ENCODE measurements at places on chromosomes 5 and 9.

DNA sequence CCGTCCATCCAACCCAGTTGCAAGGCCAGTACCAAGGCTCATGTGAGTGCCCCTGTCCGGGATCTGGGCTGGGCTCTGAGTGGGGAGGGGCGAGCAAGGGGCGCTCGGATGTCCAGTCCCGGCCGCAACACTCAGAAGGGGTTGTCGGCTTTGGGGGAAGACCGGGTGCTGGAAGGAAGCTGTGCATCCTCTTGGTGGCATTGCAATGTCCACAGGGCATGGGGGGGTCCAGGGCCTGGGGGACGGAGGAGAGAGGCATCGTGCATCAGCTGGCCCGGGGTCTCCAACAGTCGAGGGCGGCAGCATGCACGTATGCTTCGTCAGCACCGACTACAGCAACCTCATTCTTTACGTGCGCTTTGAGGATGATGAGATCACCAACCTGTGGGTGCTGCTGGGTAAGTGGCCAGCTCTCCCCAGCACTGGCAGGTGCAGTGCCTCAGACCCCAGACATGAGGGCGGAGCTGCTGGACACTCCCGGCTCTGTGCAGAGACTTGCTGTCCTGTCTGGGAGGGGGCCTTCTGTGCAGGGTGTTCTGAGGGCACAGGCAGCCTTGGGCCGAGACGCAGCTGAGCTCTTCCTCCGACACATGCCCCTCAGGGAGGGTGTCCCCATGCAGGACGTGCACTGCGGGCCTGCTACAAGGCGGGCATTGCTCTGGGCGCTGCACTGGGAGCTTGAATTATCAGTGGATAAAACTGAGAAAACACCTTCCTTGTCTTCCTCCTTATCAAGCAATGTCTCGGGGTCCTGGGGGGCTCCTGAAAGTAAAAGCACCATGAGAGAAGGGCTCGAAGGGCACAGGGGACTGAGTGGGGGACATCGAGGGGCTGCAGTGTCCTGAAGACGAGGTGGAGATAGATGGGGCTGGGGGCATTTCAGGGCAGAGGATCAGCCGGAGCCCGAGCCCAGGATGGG, 22.5 kb downstream of the GLT6D1 start:
- DNase-seq: no peak

DNA sequence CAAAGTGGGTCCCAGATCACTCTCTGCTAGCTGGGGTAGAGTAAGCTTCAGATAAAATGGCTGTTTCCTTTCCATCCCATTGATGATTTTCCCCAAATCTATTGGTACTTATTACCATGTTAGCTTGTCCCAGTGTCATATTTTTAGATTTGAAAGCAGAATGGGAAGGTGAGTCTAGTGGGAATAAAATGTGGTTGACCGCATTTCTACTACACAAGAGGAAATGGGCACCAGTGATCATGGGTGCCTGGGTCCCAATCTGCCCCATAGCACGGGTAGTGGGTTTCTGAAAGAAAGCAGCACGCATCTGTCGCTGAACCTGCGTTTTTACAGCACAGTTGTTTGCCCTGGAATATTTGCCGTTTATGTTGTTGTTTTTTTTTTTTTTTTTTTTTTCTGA, 20.1 kb downstream of the DAPK1 start:
- no peak for DNase-seq

DNA sequence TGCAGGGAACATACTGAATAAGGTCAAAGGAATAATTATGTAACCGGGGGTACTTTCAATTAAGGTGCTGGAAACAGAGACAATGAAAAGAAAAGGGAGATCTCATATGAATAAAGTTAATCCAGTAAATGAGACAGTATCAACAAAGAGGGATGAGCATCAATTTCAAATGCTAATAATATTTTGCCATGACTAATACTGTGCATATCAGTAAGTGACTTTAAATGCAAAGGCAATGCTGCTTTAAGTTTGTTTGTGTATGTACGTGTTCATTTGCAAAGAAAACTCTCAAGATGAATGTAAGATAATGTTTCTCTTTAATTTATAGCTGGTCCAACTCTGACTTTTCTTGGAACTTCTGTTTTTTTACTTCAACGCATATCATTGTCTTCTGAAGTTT, 139.9 kb downstream of the PDE4D start:
- DNase-seq: no peak

DNA sequence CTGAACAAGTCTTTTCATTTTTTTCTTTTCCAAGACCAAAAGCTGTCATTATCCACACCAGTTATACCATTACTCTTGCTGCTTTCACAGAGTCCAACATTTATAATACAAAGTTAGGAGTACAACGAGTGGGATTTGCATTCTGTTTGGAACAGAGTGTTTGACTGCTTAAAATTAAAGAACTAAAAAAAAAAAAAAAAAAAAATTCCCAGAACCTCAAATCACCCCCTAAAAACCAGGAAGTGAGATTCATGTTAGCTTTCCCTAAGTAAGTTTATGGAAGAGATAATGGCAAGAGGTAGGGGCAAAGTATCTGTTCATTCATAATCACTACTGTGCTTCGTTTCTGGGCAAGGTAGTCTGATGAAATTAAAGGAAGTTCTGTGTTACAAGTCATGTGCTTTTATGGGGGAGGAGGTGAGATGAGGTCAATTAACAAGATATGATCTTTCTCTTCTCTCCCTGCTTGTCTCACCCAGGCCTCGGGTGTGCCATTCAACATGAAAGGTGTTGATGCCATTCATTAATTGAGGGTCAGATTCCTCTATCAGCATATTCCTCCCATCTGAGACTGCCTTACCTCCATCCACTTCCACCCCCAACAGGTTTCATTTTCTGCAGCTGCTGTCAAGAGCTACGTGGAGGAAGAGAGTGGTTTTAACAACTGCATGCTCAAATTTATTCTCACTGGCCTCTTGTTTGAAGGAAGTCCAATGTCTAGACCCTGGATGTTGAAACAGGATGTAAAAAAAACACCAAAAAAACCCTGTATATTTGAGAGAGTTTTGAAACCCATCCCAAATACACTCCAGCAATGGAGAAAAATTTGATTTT, 58.1 kb downstream of the MARCHF3 start:
- DNase-seq: peak; percentile 72

DNA sequence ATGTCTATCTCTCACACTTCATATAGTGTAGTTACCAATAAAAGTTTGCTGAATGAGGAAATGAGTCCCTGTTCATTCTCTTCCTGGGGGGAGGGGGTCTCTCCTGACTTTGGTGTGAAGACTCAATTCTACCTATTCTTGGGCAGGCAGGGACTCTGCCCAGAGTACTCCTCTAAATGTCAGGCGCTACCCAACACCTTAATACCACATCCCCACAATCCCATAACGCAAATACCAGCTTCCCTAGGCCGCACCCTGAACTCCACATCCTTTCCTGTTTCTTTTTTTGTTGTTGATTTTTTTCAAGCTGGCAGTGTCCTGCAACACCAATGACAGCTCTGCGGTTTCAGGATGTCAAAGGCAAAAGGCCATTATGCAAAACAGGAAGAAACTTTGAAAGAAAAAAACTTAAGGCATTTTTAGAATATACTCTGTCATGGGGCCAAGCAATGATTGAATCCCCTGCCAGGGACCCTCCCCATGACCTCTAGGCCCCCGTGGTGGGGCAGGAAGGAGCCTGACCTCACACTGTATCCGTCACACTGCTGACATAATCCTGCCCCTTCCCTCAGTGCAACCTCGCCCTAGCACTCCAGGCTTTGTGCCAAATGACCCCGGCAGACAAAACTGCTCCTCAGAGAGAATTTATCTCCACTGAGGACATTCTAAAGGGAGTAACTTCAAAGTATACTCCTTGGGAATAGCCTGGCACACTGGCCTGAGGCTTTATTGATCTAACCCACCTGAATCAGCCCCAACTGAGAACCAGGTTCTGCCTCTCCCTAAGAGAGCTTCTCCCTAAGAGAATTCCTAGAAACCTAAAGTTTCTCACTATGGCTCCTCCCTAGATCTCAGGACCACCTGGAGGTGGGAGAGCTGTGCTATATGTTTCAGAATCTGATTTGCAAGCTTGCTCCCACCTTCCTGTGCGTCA, 8.0 kb downstream of the B4GALT1 start:
- peak; percentile 98 for DNase-seq

DNA sequence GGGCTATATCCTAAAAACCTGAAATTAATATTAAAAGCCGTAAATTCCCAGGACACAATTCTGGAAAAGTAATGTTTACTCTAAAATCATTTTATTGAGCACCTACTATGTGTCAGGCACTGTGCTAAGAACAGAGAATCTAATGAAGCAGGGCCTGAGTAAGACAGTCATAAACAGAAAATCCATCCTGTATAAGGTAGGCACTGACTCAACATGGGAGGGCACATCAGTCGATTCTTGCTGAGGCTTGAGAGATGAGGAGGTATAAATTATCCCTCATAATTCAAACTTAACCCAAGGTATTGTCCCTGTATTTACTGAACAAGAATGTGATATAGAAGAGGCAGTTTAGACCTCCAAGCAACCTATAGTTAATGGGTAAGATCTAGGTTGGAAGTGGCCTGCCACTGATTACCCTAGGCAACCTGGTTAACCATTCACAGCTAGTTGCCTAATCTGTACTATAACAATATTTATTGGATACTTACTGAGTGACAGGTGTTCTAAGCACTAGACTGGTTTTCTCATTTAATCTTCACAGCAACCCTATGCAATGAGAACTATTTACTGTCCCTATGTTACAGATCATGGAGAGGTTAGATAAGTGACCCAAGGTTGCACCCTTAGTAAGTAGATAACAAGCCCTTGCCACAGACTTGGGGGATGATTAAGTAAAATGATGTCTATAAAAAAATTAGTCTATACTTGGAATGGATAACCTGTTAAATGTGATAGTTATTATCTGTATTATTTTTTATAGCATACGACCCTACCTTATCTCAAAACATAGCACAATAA, 317.7 kb downstream of the PDE4D start:
- DNase-seq: no peak

- no peak for DNase-seq
These were observed 4.5 kb upstream of the SH3GL2 start for GRCh38 chr9:17574342-17574741.

GRCh38 chr5:39654715-39655114, 229.9 kb upstream of the DAB2 start:
- peak; percentile 24 for DNase-seq

DNA sequence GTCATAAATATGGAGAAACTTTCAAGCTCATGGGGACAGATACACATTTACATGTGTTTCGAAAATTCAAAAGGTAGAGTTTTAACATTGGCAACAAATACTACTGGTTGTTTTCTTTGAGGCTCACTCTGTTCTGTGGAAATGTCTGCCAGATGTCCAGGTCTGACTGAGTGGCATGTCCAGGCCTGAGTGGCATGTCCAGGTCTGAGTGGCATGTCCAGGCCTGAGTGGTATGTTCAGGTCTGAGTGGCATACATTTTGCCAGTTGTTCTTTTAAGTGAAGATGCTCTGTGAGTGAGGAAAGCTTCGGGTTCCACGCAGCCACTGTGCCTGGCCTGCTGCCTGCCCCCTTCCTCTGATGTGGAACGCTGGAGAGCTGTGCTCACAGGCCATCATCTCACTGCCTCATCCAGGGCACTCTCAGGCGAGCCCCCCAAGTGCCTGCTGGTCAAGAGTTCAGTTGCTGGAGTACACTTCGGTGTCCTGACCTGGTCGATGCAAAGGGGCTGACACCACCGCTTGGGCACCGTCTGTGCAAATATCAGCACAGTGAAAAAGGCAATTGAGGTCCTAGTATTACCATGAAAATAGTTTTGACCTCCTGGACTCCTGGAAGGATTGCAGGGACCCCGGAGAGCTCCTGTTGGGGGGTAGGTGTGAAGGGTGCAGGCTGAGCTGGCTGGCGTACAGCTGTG, 89.9 kb downstream of the EHMT1 start:
- DNase-seq: no peak

- no peak for DNase-seq
These were observed 40.4 kb upstream of the ORM1 start for GRCh38 chr9:114282507-114282906.

DNA sequence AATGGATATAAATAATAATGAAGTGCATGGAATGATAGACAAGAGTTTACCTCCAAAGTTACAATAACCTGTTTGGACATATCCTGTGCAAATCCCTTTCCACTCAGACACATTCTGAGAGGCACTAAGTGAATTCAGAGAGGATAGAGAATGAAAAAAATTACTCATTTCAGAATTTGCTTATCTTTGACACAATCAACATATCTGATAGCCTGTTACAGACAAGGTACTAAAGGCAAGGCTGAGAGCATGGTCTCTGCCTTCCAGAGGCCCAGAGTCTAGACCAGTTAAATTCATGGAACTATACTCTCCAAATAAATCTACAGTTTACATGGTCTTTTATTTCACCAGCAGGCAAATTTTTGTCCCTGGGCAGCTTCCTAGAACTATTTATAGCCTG, 371.8 kb upstream of the PTGER4 start:
- DNase-seq: no peak

- no peak for DNase-seq
These were observed 220.6 kb upstream of the NMUR2 start for GRCh38 chr5:152625696-152626095.

GRCh38 chr5:141779503-141779973, 97.5 kb upstream of the ARAP3 start:
- DNase-seq: peak; percentile 2

GRCh38 chr9:7613931-7614330, 185.6 kb downstream of the DMAC1 start:
- no peak for DNase-seq

- peak; percentile 8 for DNase-seq
These were observed 51.4 kb downstream of the COL23A1 start for GRCh38 chr5:178538741-178539229.

DNA sequence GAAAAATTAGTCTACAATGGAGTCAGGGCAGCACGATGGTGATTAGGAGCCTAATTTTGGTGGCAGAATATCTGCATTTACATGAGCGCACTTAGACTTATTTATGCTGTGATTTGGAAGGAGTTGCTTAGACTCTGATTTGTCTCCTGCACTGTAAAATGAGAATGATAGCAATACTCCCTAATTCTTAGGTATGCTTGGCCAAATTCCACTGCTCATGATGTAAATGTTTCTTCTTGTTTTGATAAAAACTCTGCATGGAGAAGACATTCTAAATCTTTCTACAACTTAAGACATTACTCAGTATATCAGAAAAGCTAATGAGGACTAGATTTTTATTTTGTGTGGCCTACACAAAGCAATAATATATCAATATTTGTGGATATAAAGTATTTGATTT, 205.4 kb downstream of the CDH18 start:
- DNase-seq: no peak

- no peak for DNase-seq
These were observed 14.8 kb upstream of the ABL1 start for GRCh38 chr9:130820135-130820738.
